ENCODE measurements at places on chromosomes 16 and 17.

GRCh38 chr16:57960826-57961472 lies 10.0 kb downstream of the CNGB1 start:
- DNase-seq, result no peak

DNA sequence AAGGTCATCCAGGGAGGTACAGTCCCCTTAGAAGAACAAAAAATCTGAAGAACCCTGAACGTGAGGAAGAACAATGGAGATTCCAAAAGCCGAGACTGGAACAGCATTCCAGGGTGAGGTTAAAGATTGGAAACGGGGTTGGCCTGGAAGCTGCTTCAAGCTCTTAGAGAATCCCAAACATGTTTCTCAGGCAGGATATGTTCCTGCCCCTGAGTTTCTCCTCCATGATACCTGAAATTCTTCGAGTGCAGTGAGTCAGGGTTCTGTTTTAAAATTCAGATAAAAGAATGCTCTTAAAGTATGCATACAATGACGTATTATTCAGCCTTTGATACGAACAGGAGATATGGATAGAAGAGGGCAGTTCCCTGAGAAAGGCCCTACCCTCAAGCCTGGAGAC lies 293.1 kb downstream of the HS3ST3B1 start:
- DNase-seq, result no peak

GRCh38 chr16:72427051-72427782 lies 255.3 kb upstream of the PMFBP1 start:
- DNase-seq, result no peak

- no peak for DNase-seq
Measured at GRCh38 chr17:4533523-4534504, 21.4 kb downstream of the MYBBP1A start.

- DNase-seq, result no peak
Measured at GRCh38 chr16:58284469-58284868, 10.4 kb downstream of the PRSS54 start.

GRCh38 chr16:22424161-22424937 lies 49.9 kb upstream of the CDR2 start:
- peak; percentile 51 for DNase-seq

DNA sequence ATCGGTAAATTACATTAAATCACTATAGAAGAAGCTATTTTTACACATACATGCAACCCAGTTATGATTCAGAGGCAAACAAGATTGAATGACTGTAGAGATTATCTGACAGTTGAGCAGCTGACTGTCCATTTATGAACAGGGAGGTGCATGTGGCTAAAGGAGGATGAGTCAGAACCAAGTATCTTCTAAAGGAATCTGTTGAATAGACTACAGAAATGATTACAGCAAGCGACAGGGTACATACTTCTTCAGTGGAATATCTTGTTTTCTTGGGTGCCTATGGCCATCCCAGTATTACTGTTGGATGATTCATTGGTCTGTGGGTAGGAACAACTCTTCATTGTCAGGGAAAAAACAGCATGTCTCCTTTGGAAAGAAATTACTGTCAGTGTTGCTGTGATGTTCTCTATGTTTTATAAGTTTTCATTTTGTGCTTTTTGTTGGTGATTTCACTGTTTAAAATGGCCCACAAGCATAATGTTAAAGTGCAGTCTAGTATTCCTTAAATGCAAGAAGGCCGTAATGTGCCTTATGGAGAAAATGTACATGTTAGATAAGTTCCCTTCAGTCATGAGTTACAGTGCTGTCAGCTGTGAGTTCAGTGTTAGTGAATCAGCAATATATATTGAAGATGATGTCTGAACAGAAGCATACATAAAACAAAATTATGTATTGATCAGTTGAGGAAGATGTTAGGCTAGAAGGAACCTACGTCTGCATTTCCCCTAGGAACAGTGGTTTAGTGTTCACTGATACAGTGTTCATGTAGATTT lies 27.0 kb downstream of the CBFB start:
- peak; percentile 94 for DNase-seq

DNA sequence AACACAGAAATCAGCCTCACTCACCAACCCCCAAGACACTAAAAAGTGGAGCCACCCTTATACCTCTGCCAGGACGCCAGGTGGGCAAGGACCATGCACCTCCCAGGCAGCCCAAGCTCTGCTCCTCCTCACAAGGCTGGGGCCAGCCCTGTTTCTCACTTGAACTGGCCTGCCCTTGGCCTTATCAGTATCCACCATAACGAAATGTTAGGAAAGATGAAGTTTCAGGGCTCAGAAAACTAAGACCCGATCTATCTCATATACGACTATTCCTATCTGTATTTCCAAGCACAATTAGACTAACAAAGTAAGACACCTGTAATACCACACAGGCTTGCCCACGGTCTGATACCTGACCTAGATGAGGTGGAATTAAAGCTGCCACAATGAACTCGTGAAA lies 6.9 kb downstream of the FBXO31 start:
- DNase-seq, result no peak

- DNase-seq, result no peak
Measured at GRCh38 chr17:80307994-80308691, 47.5 kb downstream of the RNF213 start.

GRCh38 chr16:9425236-9425635 lies 333.8 kb downstream of the HAPSTR1 start:
- no peak for DNase-seq

DNA sequence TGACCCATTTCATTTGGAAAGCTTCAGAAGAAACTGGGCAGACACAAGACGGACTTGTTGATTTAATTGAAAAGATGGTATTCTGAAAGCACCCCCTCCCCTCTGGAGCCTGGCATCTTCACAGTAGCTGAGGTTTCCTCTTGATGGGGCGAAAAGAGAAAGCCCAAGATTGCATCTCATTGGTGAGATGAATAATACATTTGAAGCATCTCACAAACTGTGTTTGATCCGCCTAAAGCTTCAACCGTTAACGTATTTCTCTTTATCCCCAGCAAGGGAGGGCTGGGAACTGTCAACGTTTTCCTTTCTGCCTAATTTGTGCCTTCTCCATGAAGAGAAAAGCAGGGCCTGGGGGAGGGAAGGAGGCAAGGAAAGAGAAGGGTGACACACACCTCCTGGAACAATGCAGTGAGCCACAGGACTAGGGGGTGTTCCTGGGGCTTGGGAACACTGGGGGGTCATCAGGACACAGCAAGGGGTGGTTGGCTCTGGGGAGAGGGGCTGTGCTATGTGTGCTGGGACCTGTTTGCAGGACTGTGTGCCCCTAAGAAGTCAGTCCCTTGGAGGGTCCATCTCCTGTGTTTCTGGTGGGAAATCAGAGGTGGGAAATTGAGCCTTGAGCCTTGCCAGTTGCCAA lies 18.5 kb upstream of the PIPOX start:
- no peak for DNase-seq

DNA sequence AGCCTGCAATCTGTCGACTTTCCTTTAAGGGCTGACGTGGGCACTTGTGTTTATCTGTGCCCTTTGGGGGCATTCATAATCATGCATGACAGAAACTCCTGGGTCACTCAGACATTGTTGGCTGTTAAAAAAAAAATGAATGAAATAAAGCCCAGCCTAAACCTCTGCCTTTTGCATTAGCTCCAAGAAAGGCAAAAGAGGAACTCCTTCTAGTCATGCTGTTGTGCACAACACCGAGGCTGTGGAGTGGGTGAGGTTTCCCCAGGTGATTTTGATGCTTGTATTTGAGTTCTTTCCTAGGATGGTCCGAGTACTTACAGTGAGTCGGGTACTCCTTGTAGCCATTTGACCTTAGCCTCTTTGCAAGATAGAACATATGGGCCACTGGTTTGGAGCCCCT lies 49.6 kb upstream of the IRX6 start:
- DNase-seq, result no peak

DNA sequence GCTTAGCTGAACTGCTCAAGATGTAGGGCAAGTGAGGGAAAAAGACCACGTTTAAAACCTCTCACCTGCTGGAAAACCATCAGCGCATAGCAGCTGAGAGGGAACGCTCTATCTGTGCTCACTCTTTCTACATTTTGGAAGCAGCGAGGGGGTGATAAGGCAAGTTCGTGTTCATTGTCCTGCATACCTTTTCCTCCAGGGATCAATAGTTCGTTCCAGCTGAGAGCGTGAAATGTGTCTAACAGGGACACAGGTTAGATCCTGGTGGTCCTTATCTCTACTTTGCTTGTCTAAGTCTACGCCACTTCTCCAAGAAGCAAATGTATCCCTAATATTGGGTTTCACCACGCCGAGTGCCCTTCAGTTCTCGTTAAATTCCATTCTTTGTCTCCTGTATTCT lies 183.5 kb upstream of the ZFHX3 start:
- no peak for DNase-seq

- peak; percentile 80 for DNase-seq
Measured at GRCh38 chr16:66344533-66345145, 21.9 kb upstream of the CDH5 start.

GRCh38 chr16:4309833-4310266 lies 6.0 kb upstream of the GLIS2 start:
- peak; percentile 89 for DNase-seq

Data from foreskin fibroblast (primary cell).